ENCODE measurements at places on chromosomes 4 and X. TPM values are rescaled to one million over a fixed set of nuclear protein-coding genes. Genes with fewer than 3 reads are reported as not detected.

The SPP1 gene
- total RNA-seq, result 25.9 TPM

The CCDC110 gene
- 1.5 TPM for total RNA-seq

The XG gene
- total RNA-seq, result not detected

The VBP1 gene
- 40.7 TPM for total RNA-seq

The GRPR gene
- not detected for total RNA-seq

The PRRG3 gene
- total RNA-seq, result 0.05 TPM

The TCEAL7 gene
- 1.1 TPM for total RNA-seq

The NXF3 gene
- 0.33 TPM for total RNA-seq
